Endothelial cell (in vitro differentiated cells): ENCODE measurements at places on chromosomes 16 and 17.

GRCh38 chr16:82636958-82637357 is 10.2 kb downstream of the CDH13 start:
- no peaks in the 10 kb centered on the region for H3K36me3 ChIP-seq
- H3K4me3 ChIP-seq = no peak overlapping the region
- no peak for DNase-seq
- no peaks in the 10 kb centered on the region for H3K4me1 ChIP-seq

DNA sequence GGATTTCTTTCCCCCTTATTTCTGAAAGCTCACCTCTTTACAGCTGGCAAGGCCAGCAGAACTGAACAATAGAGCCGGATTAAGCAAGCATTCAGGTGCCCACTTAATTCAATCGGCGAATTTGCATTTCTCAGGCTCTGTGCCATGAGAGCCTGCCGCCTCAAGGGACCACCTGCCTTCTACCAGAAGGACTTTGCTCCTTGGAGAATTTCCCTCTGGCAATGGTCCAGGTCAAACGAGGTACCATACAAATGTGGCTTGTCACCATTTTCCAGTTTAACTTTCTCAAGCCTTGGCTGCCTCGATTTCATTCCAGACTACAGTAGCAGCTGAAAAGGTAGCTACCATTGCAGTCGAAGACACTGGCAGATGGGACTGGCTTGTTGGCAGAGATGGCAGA is 534.0 kb downstream of the MAF start:
- no peak overlapping the region for H3K4me3 ChIP-seq
- H3K27me3 ChIP-seq = peaks cover 1% of the 10 kb centered on the region
- H3K4me1 ChIP-seq = peaks cover 19% of the 10 kb centered on the region
- DNase-seq = no peak
- no peaks in the 10 kb centered on the region for H3K36me3 ChIP-seq

- no peak for DNase-seq
- H3K36me3 ChIP-seq = no peaks in the 10 kb centered on the region
- H3K4me3 ChIP-seq = no peak overlapping the region
- H3K4me1 ChIP-seq = no peaks in the 10 kb centered on the region
Observed at GRCh38 chr16:11276896-11277593, 765 bp upstream of the PRM2 start.

DNA sequence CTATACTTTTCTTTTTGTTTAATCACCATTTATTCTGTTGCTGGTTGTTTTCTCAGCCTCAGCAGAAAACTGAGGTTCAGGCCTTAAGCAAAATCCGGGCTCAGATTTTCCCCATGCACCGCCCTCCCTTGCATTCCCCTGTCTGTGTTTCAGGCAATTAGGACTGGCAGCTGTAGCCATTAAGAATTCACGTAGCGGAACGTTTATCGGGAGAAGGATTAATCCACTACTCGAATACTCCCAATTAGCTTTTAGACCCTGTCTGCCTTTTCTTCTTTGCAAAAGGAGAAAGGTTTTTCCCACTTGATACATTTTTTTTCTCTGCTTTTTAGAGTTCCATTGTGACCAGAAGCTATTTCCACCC is 173.1 kb downstream of the RPTOR start:
- H3K27me3 ChIP-seq = peaks cover 3% of the 10 kb centered on the region
- no peak overlapping the region for H3K27ac ChIP-seq
- DNase-seq = no peak
- H3K4me3 ChIP-seq = no peak overlapping the region
- H3K36me3 ChIP-seq = peaks cover 3% of the 10 kb centered on the region

- no peak for DNase-seq
- H3K36me3 ChIP-seq = peaks cover 25% of the 10 kb centered on the region
- H3K4me1 ChIP-seq = peaks cover 5% of the 10 kb centered on the region
- peaks cover 1% of the 10 kb centered on the region for H3K27me3 ChIP-seq
Observed at GRCh38 chr16:15046692-15047376, 9.0 kb downstream of the NTAN1 start.

GRCh38 chr16:17369421-17370222 is 101.1 kb downstream of the XYLT1 start:
- peak overlapping the region; percentile 42 for H3K4me3 ChIP-seq
- no peak for DNase-seq
- peaks cover 37% of the 10 kb centered on the region for H3K4me1 ChIP-seq
- H3K27ac ChIP-seq = peak overlapping the region; percentile 77
